WTC11 (cell line): ENCODE measurements at places on chromosomes 11 and 22. TPM values are rescaled to one million over a fixed set of nuclear protein-coding genes. Genes with fewer than 3 reads are reported as not detected.

RHOD gene
- total RNA-seq = 13.1 to 16.3 TPM (median 15.9 TPM) in 3 replicates

ADSL gene
- 133 to 154 TPM (median 136 TPM) in 3 replicates for total RNA-seq

FXYD6 gene
- 26.2 to 31.6 TPM (median 30.1 TPM) in 3 replicates for total RNA-seq

PATE2 gene
- not detected in 3 replicates for total RNA-seq

PLXNB2 gene
- 110 to 113 TPM (median 111 TPM) in 3 replicates for total RNA-seq

GRCh38 chr22:20980938-20981722 lies 967 bp upstream of the LZTR1 start:
- H3K4me3 ChIP-seq = peak overlapping the region; percentile 96
- peaks cover 32% of the 10 kb centered on the region for H3K27me3 ChIP-seq
- H3K4me1 ChIP-seq = peaks cover 30% of the 10 kb centered on the region

DNA sequence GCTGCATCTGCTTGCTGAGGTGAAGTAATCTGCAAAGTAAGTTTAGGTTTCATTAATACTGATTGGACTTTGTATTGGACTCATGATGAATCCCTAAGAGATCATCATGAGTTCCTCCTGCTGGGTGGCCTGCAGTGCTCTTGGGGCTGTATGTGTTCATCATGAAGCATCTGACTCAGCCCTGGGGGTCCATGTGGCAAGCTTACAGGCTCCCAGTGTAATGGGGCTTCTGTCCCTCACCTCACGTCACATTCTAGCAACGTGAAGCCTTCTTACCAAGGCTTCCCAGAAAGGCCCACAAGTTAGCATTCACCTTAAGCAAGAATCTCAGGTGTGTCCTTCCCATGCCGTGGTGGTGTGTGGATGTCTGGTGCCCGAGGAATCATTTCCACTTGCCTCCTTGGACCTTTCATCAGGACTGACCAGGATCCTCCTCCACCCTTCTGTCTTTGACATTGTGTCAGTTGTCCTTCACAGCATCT lies 23.7 kb downstream of the CRKL start:
- H3K27me3 ChIP-seq = no peaks in the 10 kb centered on the region
- H3K4me3 ChIP-seq = no peak overlapping the region
- H3K4me1 ChIP-seq = peaks cover 46% of the 10 kb centered on the region
- no peak for DNase-seq

DNA sequence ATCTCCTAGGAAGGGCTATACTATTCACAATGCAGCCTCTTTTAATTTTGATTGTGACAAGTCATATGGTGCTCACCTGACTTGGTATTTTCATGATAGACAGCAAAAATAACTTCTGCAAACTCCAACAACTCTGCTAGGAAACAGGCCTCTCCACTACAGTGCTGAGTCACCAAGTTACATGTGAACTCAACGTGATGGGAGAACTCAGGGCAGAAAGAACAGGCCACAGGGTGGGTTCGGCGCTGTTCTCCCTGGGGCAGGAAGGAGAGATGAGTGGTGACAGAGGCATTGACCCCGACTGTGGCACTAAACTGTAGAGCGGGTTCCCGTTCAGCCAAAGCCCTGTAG lies 76.6 kb upstream of the UCP3 start:
- no peak for DNase-seq
- peaks cover 26% of the 10 kb centered on the region for H3K36me3 ChIP-seq
- H3K4me3 ChIP-seq = no peak overlapping the region
- H3K27ac ChIP-seq = no peak overlapping the region
- H3K27me3 ChIP-seq = no peaks in the 10 kb centered on the region

DNA sequence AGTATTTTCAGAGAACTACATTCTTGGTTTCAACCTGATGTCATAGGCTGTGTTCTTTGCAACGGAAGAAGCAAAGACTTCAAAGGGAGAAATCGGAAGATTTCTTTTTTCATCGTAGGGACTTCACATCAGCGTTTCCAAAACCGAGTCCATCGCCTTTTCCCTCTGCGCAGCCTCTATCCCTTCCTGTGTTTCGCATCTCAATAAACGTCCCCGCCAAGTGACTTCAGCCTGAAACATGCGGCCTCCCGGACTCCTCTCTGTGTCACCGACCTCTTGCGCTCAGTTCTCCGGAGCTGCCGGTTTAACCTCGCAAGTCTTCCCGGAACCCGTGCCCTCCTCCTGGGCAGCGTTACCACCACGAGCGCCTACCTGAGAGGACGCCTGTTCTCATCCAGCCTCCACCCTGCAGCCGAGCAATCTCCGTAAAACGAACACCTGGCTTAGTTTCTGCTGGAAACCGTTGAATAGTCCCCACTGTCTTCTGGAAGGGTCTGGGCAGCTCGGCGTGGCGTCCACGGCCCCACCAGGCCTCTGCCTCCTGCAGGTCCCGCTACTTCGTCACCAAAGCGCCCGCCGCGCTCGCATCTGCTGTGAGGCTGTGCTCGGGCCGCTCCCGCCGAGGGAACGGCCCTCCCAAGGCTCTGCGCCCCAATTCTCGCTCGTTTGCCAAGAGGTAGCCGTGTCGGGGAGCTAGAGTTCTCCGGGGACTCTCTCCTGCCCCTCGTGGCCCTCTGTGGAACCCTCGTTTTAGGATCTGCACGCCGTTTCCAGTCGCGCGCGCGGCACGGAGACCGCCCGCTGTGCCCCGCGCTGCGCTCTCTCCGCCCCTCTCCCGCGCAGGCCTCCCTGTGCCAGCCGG lies at the start of gene GLB1L3:
GLB1L3 (plus strand) TSS at position 846 of the 862 bp plus-strand sequence. CDS start 362 bp downstream, outside the sequence.
- H3K27me3 ChIP-seq = no peaks in the 10 kb centered on the region
- DNase-seq = peak; percentile 71
- H3K4me3 ChIP-seq = peak within 1 kb of the TSS; percentile 98
- H3K27ac ChIP-seq = peak within 1 kb of the TSS; percentile 94

- no peak overlapping the region for H3K4me3 ChIP-seq
- peaks cover 2% of the 10 kb centered on the region; the same call in 1 of the 2 replicates for H3K36me3 ChIP-seq
- no peak overlapping the region for H3K27ac ChIP-seq
These were observed 23.8 kb upstream of the C11orf96 start for GRCh38 chr11:43918662-43919061.

GRCh38 chr22:45896153-45896951 lies 80.6 kb downstream of the WNT7B start:
- H3K36me3 ChIP-seq = no peaks in the 10 kb centered on the region
- peak overlapping the region; percentile 65; the same call in 1 of the 2 replicates for H3K27ac ChIP-seq
- H3K27me3 ChIP-seq = no peaks in the 10 kb centered on the region; the same call in 1 of the 2 replicates
- H3K4me1 ChIP-seq = peaks cover 14% of the 10 kb centered on the region

- peaks cover 11% of the 10 kb centered on the region for H3K4me1 ChIP-seq
- no peak for DNase-seq
- peaks cover 9% of the 10 kb centered on the region for H3K27me3 ChIP-seq
- H3K4me3 ChIP-seq = no peak overlapping the region
- H3K27ac ChIP-seq = no peak overlapping the region
These were observed 9.2 kb upstream of the STIP1 start for GRCh38 chr11:64176751-64177150.

GRCh38 chr11:70226967-70227366 lies 23.9 kb downstream of the FADD start:
- peaks cover under 1% of the 10 kb centered on the region; the same call in 1 of the 2 replicates for H3K36me3 ChIP-seq
- no peak overlapping the region for H3K27ac ChIP-seq
- H3K4me1 ChIP-seq = peaks cover 21% of the 10 kb centered on the region
- H3K4me3 ChIP-seq = no peak overlapping the region
- H3K27me3 ChIP-seq = no peaks in the 10 kb centered on the region
- peak; percentile 64 for DNase-seq

DNA sequence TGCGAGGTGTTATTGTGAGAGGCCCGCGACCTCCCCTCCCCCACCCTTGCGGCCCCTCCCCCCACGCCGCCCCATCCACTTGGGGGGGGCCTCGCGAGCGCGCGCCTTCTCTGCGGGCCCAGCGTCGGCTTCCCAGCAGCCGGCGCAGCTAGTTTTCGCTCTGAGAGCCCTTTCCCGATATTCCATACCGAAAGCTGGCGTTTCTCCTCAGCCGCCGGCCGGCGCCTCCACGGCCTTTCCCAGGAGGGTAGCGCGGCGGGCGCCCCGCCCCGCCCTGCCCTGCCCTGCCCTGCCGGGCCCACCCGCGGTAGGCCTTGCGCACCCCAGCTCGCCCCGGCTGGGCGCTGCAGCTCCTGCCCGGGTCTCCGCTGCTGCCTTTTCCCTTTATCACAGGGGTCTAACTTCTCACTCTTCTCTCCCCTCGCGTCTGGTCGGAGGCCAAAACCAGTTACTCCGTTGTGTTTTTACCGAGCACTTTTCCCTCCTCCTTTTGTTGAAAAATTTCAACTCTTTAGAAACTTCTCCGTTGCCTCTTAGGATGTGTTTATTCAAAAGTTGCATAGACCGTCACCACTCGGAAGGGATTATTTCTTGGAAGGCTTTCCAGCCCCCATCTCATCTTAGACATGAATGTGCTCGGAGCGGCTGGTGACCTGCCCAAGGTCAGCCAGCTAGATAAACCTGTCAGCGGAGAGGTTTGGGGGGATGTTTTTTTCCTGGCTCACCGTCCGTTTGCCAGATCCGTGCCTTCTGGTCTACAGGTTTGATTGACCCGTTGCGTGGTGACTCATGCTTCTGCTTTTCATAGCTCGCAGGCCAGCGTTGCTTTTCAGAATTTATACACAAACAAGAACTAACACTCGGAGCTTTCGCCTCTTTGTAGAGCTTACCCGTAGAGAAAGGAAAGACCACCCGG lies 648 bp downstream of the PAFAH1B2 start:
- H3K4me3 ChIP-seq = peak overlapping the region; percentile 98
- H3K27ac ChIP-seq = peak overlapping the region; percentile 96
- 0 out of 2 replicates have a peak, but pooled peaks cover 3% of the 10 kb centered on the region for H3K27me3 ChIP-seq
- peaks cover 33% of the 10 kb centered on the region for H3K36me3 ChIP-seq
